ENCODE measurements at places on chromosomes 7 and 10. TPM values are rescaled to one million over a fixed set of nuclear protein-coding genes. Genes with fewer than 3 reads are reported as not detected.

- no peak for DNase-seq
Observed at GRCh38 chr7:156820445-156821063, 72.4 kb downstream of the LMBR1 start.

- DNase-seq = no peak
Observed at GRCh38 chr10:99740933-99741559, 9.0 kb downstream of the CUTC start.

- DNase-seq = no peak
Observed at GRCh38 chr10:128865436-128866195, 601.4 kb upstream of the MGMT start.

DNA sequence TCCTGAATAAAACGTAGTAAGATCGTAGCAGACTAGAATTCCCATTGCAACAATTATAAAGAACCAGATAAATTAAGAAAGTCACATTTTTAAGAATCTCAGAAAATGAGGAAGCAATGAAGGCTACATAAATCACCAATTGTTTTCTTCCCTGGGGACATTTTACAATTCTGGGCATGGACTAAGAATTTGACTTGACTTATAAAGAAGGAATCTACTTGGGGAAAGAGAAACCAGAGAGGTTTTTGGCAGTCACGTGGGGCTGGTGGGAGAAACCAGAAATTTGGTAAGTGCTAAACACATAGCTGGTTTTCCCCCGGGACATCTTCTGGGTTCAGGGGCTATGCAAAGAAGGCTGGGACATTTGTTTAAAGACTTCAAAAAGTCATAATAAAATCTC lies 109.8 kb upstream of the IL6 start:
- no peak for DNase-seq

- no peak for DNase-seq
Observed at GRCh38 chr10:9868499-9868898, 1149.2 kb upstream of the CELF2 start.

GRCh38 chr10:3542185-3542611 lies 242.8 kb downstream of the KLF6 start:
- peak; percentile 79 for DNase-seq

Gene TSPAN12
- 5.9 TPM for total RNA-seq

DNA sequence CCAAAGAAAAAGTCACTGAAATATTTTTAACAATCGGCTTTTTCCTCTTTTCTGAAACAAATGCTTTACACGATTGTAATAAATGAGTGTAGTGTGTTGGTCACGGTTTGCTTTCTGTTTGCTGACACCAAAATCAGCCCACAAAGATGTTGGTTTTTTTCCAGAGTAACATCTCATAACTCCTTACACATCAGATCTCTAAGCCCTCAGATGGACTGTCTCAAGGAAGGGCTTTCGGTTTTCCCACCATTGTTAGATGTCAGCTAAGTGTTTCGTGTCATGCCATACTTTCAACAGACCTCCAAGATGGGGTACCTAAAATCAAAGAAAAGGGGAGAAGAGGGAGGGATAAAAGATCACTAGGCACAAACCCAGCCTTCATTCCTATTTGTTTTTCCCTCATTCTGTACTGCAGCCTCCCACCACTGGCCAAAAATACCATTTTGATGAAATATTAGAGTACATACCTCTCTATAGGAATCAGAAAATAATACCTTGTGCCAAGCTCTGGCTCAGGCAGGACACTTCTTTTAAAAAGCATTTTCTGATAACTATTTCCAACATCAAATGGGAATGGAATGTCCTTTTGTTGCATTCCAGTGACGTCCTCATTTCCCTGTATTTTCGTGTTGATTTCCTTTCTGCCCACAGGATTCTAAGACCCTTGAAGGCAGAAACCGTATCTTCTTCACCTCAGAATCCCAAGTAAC lies 159.1 kb downstream of the DGKI start:
- no peak for DNase-seq

GRCh38 chr7:21417647-21418046 lies 10.2 kb upstream of the SP4 start:
- no peak for DNase-seq

GRCh38 chr7:26091933-26092332 lies 60.1 kb upstream of the NFE2L3 start:
- DNase-seq = no peak

DNA sequence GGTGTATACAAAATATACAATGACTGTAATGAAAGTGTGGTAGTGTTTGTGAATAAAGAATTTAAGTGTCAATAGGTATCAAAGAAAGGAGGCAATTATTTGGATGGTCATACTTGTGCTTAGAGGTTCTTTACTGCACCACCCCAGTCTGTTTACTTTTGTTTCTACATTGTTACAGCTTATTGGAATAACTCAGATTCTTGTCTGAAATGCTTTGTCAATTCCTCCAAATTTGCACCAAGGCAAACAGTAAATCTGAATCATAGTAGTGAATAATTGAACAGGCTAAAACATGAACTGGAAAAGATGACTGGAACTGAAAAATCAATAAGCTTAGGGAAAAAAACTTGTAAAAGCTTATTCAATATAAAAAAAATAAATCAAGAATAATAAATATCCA lies 319.2 kb downstream of the EXOC4 start:
- DNase-seq = no peak

Gene GJD4
- not detected for total RNA-seq

Gene ASIC3
- total RNA-seq = not detected

Gene GATA3
- 0.68 TPM for total RNA-seq

GRCh38 chr10:73730153-73730906 lies 13.8 kb upstream of the SEC24C start:
- peak; percentile 93 for DNase-seq

- DNase-seq = peak; percentile 62
Observed at GRCh38 chr7:50262916-50263690, 41.4 kb upstream of the IKZF1 start.

Gene ADAM22
- total RNA-seq = 7.0 TPM

DNA sequence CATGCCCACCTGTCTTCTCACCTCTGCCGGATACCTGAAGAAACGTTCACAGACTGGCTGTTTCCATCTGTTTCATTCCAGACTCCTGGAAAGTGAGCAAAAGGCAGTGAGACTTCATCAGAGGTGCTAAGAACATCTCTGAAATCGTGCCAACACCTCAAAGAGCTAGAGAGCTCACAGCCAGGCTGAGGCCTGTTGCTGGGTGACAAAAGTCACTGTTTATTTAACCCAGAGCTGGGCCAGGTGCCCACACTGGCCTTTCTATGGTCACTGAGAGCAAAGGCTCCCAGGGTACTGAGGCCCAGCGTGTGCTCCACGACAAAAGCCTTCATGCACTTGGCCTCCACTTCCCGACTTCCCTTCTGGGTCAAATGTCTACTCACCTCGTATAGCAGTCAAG lies 3.7 kb upstream of the NANOS1 start:
- no peak for DNase-seq

DNA sequence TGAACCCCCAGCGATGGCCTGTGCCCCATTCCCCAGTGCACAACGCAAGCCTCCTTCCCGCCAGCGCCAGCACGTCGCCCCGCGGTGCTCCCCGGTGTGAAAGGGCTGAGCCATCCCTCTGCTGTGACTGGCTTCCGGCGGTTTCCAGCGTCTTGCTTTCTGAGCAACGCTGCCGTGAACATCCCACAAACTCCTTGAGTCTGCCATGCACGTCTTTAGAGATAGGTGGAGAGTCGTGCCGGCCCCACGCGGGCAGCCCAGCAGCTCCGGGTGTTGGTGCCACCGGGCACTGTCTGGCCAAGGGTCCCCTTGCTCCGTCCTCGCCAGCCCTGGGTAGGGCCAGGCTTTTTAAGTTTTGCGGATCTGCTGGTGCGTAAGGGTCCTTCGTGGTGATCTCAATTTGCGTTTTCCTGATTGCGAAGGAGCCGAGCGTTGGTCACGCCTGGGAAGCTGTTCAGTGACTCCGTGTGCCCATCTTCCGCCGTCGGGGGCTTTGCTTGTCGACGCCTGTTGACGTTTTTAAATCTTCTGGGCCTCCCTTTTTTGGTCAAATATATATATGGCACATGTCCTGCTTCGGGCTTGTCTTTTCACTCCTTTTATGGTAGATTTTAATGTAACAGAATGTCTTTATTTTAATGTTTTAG lies 70.6 kb downstream of the FOXL3 start:
- DNase-seq = no peak

- no peak for DNase-seq
Observed at GRCh38 chr7:86164827-86165226, 478.9 kb upstream of the GRM3 start.

Gene SAMD9
- total RNA-seq = 5.3 TPM

Gene ACTL6B
- not detected for total RNA-seq

Gene AGBL3
- 1.1 TPM for total RNA-seq

GRCh38 chr7:43112941-43113621 lies 634 bp downstream of the HECW1 start:
- DNase-seq = no peak

DNA sequence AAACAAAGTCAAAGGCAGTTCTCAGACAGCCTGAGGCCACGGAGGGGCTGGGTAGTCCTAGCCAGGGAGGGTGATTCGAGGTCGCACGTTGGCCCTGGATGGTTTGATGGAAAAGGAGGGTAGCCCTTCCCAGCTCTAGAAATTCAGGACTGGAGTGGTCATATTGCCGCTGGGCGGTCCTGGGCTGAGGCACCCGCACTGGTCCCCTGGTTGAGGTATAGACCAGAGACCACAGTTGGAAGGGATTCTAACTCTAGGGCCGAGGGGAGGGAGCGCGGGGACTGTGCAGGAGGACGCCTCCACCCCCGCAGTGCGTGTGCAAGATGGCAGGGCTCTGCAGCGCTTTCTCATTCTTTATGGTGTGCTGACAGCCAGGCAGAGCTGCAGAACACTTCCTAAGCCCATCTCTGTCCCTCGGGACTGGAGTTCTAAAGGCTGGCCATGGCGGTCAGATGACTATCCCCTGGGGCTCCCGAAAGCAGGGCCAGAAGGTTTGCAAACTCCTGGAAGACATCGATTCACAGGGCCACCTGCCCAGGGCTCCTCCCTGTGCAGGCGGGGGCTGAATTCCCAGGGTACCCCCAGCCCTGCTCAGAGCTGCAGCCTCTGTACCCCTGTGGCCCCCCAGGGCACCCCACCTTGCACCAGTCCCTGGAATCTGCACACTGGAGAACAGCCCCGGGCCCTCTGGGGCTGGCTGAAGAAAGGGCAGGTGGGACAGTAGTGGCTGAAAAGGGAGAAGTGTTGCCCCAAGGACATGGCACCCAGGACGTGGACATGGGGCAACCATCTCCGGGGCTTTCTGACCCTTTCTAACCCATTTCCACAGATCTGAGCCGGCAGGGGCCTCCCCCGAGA lies 51.0 kb upstream of the ELN start:
- DNase-seq = no peak

- peak; percentile 81 for DNase-seq
Observed at GRCh38 chr10:89279421-89279869, 22.4 kb upstream of the IFIT2 start.

- DNase-seq = peak; percentile 55
Observed at GRCh38 chr10:91163269-91163868, 57.1 kb upstream of the PCGF5 start.

GRCh38 chr10:62627983-62628382 lies 176.5 kb upstream of the ADO start:
- peak; percentile 73 for DNase-seq

DNA sequence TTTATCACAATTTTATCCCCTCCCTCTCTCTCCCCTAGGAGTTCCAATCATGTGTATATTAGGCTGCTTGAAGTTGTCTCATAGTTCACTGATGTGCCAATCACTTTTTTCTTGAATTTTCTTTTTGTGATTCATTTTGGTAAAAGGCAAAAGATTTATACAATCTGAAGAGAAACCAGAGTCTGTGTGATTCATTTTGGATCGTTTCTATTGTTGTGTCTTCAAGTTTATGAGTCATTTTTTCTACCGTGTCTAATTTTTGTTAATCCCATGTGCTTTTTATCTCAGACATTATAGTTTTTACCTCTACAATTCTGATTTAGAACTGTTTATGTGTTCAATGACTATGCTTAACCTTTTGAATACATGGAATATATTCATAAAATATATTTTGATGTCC lies 483.9 kb upstream of the AUTS2 start:
- DNase-seq = no peak

Gene SUPV3L1
- total RNA-seq = 28.2 TPM

DNA sequence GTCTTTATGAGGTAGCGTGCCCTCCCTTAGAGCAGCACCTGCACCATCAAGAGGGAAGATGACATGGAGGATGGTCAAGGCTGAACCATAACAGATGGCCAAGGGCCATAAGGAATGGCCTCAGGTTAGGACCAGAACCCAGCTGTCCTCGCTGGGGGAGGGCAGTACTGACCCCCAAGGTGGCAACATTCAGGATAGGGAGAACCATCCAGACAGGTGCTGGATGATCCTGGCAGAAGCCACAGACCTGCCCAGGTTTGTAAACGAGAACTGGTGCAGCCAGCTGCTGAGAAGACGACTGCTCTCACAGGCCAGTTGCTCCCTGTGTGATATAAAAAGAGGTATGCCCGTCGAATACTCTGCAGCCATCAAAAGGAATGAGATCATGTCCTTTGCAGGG lies 320.4 kb downstream of the GLRX3 start:
- DNase-seq = no peak

Gene C7orf33
- not detected for total RNA-seq

GRCh38 chr10:22319547-22319979 lies 1.3 kb upstream of the BMI1 start:
- no peak for DNase-seq

DNA sequence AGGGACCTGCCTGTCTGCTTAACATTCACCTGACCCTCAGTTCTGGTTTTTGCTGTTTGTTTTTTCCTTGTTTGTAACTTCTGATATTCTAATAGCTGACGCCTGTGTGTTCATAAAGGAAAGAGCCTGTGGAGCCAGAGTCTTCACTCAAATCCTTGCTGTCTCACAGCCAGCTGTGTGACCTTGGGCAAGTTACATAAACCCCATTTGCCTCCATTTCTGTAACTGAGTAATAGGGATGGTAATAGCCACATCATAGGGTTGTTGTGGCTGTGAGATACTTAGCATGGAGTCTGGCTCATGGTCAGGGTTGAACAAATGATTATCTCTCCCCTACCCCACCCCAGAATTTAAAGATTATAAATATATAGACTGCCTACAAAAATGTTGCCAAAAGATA lies 27.0 kb downstream of the WBP1L start:
- DNase-seq = no peak

DNA sequence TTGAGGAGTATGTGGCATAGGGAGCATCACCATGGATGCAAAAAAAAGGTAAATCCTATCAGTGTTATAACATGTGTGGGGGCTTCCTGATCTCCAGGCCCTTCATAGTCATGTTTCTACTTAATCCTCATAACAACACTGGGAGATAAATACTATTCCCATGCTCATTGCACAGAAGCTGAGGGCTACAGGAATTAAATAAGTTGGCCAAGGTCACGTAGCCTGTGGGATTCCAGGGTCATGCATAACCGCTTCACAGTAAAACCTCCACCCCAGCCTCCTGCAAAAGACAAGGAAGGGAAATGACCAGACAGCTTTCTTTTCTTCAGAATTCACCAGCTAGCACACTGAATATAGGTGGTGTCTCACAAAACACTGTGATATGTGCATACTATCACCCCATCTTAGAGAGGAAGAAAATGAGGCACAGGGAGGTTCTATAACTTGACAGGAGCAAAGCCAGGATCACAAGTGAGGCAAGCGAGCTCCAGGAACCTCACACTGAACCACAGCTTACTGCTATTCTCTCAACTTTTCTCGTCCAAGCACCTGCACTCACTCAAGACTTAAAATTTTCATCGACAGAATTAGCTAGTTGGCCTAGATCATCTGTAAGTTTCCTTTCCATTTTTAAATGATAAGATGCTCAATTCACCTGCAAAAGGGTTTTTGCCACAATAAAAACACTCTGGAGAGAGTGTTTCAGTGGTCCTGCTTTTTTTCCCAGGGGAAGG lies 13.4 kb downstream of the JAZF1 start:
- DNase-seq = no peak

All from HT1080 (cell line).